Kasumi-1 (cell line): ENCODE measurements at places on chromosomes 7 and 10.

DNA sequence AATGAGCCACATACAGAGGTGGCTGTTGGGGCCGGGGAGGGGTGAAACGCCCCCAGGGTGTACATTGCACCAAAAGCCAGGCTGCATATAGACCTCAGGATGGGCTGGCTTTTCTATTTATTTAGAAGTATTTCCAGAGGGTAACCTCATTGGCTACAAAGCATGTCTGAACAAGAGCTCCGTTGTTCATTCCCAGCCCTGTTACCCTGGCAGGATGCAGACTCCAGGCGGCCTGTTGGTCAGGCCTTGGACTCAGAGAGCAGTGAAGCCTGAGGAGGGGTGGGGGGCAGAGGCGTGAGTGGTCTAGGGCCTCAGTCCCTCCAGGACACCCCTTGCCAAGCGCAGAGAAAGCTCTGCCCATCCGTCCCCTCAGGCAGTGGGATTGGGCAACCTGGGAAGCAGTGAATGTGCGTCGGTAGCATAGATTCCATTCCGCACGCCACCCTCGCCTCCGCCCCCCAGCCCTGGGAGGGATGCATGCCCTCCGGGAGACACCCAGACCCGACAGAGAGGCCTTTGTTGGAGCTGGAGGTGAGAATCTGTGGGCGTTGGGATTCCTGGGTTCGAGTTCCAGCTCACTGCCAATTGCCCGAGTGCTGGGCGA is 41.9 kb downstream of the TCF7L2 start:
- DNase-seq = no peak

DNA sequence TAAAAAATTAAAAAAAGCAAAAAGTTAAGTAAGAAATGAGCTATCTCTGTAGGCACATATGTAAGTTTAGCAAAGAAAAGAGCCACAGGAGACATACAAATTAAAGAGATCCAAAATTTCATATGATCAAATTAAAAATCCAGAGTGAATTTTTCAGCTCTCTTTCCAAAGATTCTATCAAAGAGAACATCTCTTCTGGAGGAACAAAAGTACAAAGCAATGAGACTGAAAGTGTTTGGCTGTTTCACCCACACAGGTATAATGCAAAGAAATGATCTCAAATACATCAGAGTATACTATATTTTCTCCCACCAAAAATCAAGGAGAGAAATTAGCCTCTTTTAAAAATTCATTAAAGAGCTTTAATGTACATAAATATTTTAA is 74.8 kb upstream of the ASAH2 start:
- DNase-seq = no peak

DNA sequence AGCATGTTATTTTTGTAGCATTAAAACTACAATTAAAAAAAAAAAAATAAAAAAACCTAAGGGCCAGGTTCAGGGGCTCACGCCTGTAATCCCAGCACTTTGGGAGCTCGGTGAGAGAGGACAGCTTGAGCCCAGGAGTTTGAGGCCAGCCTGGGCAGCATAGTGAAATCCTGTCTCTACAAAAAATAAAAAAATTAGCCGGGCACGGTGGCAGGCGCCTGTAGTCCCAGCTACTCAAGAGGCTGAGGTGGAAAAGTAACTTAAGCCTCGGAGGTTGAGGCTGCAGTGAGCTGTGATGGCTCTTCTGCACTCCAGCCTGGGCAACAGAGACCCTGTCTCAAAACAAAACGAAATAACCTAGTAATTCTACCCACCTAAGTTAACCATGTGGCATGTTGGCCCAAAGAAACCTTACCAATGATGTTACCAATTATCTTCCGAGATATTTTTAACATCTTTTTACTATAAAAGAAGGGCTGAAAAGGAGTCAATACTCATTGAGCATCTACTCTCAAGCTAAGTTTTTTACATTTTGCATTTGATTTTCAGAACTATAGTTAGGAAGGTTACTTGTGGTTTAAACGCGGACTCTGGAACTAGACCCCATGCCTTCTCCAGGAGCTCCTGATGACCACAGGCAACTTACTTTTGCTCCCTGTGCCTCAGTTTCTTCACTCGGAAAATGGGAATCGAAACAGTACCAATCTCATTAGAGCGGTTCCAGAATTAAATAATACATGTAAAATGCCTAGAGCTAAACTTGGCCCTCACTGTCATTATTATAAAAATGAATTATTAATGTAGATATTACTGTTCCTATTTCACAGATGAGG is 1.4 kb downstream of the ITGB1 start:
- no peak for DNase-seq

DNA sequence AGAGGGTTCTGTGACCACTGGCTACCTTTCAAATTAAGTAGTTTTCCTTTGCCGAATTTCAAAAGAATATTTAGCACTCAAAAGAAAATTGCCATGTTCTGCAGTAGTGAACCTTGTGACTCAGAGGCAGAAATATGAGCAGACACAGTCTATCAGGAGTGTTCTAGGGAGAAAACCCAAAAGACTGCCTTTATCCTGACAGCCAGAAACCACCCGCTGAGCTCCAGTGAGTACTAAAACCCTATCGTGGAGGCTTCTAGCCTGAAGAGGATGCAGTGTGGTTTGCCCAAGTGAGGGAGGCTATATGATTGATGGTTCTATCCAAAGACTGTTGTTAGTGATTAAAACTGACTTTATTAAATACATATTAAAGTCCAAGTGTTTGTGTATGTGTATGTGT is 21.9 kb downstream of the CHRM2 start:
- DNase-seq = no peak

GRCh38 chr10:46229144-46229563 is 57.6 kb upstream of the ANTXRL start:
- DNase-seq = peak; percentile 72

GRCh38 chr10:116850058-116850611 is 836 bp downstream of the ENO4 start:
- no peak for DNase-seq

- DNase-seq = no peak
Measured at GRCh38 chr7:149814494-149814893, 23.7 kb upstream of the ZNF862 start.

- DNase-seq = no peak
Measured at GRCh38 chr10:86162696-86163400, 203.7 kb downstream of the GRID1 start.

GRCh38 chr10:64040781-64041180 is 519.6 kb downstream of the REEP3 start:
- peak; percentile 30 for DNase-seq

GRCh38 chr10:558891-559766 is 130.3 kb downstream of the DIP2C start:
- DNase-seq = no peak

- no peak for DNase-seq
Measured at GRCh38 chr7:101941481-101942383, 124.3 kb downstream of the CUX1 start.

DNA sequence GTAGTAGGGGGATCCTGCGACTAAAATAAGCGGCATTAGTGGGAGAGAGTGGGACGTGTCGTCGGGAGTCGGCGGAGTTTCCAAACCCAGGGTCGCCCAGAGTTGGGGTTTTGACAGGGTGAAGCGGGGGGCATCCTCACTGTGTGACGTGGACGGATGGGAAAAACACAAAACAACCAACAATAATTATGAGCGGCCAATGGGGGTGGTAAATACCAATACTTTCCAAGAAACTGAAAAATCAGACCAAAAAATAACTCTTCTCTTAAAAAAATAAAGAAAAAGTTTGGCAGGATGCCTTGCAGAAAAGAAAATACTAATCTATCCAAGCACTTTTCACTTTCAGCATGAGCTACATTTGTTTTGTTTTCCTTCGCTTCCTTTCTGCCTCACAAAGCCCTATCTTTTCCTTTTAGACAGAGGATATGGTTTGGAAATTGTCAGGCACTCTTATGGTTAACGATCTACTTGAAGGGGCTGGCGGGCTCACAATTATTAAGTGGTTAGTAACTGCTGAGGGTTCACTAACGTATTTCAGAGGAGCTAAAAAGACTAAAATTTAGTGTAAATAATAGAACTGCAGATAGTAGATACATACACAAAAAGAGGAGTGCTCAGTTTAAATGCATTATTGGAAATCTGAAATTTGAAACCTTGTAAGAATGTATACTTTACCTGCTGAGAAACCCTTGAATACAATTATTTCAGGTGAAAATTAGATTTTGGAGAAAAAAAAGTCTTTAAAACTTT is 802 bp upstream of the CDK6 start:
- DNase-seq = peak; percentile 84

- DNase-seq = no peak
Measured at GRCh38 chr7:49424109-49424508, 349.3 kb upstream of the VWC2 start.

DNA sequence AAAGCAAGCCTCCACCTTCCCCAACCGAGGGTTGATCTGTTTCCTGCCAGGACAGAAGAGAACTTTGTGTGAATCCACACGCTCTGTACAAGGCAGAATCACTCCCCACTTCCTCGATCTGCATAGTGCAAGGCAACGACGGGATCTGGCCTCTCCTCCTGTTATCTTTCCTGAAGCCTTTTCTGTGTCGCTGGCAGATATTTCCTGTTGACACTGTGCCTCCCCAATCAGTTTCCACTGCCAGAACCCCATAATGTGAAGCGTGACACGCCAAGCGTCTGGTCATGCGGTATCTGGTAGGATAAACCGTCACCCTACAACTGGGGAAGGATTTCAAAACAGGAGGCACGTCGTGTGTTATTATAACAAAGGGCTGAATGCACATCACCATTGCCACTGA is 57.2 kb downstream of the FAM171A1 start:
- DNase-seq = peak; percentile 73

DNA sequence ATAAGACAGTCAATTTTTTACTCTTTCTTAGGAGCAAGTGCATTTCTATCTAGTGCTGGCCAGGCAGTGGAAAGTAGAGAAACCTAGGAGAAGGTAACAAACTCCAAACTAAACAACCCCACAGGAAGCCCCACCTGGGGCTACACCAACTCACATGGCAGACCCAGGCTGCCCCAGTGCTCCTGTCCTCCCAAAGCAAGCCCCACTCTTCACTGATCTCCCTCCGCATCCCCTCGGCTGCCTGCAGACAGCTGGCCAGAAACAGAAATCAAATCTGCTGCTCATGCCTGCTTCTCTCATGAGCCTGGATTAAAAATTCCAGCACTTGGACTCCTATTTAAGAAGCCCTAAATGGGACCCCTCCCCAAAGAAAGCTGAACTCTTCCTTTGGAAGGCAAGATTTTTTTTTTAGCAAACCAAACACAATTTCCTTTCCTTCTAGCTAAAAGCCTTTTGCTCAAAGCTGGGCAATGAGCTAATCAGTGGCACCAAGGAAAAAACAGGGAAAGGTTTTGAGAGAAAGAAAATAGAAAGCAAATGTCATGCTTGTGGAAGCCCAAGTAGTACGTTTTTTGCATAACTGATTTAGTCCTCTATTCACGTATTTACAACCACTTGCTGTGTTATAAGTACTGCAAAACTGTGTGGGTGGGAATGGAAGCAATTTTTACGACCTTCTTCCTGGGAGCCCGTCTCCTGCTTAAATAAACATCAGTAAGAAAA is 10.8 kb downstream of the PDE1C start:
- DNase-seq = no peak

DNA sequence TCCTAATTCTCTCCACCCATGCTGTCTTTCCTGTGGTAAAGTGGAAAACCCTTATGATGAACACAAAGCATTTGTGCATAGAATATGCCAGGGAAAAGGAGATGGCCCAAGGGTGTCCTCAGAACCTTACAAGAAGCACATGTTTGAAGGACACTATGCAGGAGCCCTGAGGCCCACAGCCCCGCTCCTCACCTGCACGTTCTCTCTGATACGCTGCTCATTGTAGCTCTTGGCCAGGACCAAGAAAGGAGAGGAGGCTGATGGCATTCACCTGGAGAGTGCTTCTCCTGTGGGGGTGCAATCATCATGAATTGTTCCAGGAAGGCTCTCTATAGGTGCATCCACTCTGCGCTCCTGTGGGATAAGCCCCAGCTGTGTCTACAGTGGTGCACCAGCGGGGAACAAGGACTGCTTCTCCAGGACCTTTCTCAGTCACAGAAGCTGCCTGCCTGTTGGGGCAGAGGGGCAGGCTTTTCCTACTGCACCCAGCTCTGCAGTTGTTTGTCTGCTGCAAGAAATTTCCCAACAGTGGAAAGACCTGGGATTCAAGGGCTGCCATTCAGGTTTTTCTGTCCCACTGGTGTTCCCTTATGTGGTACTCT is 19.9 kb downstream of the AKR1C2 start:
- DNase-seq = no peak

DNA sequence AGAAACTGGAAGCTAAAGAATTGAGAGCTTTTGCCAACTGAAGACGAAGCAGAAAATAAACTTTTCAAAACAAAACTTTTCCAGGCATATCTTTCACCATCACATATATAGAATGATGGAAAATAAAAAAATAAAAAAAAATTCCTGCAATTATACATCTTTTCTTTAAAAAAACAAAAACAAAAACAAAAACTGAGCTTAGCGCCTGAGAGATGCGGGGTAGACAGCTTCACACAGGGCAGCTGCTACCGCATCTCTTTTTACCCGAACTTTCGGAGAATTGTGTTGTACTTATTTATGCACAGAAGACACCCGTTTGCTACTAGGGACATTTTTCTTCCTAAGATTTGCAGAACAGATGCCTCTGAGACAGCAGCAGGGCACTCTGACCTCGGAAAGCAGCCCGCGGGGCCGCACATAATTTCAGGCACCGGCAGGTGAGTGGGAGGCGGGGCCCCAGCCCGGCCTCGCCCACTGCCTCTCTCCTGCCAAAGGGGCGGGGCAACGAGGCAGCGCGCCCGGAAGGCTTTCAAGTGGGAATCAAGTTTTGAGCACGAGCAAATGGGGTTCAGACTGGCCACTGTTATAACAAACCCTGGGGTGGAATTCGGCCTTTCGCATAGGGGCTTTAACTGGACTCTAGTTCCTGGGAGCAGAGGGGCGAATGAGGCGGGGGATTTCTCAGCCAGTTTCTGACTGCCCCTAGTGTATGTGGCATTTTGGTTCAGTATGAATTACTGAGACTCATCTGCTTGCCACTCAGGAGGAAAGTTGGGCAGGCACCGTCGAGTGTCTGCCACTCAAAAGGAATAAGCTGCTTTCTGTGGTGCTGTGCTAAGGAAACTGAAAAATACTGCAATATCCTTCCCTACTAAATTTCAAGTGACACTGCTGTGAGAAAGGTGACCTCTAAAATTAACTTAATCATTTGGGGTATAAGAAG is 18.5 kb upstream of the FAM133B start:
- DNase-seq = no peak

DNA sequence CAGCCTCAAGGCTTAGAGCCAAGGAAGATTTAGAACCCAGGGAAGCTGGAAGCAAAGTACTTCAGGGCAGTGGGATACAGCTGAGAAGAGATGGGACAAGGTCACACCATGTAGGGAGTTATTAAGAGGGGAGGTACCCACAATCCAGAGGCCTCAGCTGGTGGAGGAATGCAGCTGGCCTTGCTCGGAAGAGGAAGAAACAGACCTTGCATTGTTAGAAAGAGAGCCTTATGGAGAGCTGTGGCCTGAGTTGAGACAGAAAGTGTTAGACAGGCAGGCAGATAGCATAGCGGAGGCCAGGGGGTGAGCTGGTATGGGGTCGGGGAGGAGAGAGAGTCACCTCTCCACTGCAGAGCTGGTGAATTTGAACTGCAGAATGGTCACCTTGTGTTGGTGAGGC is 173.1 kb downstream of the JCAD start:
- DNase-seq = no peak

- DNase-seq = peak; percentile 94
Measured at GRCh38 chr10:70125918-70126552, 6.6 kb downstream of the AIFM2 start.
